Activated gamma-delta T cell treated with anti-CD3 and anti-CD28 coated beads, Interleukin-2, amount 50 U/mL, for 16 hours (primary cell): ENCODE measurements at places on chromosomes 6 and 20.

DNA sequence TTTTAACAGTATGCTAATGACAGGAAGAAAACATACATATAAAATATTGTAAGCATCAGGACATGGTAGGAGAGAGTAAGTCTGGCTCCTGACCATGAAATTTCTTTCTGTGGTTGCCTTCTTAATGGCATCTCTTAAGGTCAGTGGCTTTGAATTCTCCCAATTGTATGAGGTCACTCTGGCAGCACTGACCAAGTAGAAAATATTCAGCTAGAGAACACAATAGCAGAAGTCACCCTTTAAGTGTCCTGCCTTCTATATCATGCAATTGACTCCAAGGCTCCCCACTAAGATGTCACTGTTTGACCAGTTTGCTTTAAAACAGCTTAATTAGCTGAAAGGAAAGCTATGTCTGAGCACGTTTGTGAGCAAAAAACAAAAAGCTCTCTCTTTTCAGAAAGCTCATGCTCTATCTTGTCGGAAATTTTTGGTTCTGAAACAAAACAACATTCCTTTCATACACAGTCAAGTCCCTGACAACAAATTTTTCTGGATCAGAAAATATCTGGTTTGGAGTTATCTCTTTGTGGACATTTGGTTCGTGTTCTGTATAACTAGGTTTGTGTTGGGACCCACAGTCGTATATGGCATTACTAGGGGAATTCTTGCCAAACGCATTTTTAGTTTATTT, 120.9 kb upstream of the IFNGR1 start:
- DNase-seq, result no peak

DNA sequence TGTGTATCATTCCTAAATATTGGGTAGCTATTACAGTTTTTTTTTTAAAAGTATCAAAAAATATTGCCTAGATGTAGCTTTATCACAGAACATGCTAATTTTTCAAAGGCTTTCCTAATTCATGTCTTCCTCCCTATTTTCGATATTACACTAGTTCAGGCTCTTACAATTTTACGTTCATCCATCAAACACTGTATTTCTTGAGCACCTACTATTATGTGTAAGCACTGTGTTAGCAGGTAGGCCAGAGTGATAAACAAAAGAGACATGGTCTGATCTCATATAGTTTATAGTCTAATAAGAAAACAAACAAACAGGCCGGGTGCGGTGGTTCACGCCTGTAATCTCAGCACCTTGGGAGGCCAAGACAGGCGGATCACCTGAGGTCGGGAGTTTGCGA, 69.5 kb downstream of the FAM217A start:
- no peak for DNase-seq

DNA sequence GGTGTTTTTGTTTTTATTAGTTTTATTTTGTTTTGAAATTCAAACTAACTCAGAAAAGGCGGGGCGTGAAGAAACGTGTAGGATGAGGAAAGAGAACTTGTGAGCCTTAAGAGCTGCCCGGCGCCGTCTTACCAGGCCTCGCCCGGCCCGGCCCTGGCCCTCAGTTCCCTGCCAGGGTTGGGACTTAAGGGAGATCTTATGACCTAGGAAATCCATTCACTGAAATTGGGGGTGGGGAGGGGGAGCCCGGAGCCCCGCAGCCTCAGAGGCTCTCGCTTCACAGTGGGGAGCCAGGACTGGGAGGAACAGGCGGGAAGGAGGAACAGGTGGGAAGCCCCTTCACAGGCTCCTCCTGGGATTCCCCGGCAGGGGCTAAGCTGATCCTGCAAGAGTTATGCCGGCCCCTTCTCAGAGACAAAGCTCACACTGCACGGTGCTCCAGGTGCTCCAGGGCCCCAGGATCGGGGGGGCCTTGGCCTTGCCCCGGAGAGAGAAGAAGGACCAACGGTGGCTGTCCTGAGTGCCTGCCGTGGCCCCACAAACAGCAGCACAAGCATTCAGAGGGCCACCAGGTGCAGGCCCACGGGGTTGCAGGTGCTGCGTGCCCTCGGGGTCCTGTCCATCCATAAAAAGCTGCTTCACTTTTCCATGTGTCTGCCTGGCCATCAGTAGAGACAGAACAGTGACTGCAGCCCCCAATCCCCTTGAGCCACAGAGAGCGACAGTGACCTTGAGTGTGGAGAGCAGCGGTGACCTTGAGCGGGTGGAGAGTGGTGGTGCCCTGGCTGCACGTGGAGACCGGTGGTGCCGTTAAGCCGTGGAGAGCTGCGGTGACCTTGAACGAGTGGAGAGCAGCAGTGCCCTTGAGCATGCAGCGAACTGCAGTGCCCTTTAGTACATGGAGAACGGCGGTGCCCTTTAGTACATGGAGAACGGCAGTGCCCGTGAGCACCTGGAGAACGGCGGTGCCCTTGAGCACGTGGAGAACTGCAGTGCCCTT, 152.7 kb downstream of the DLL1 start:
- DNase-seq, result no peak

GRCh38 chr6:130222775-130223174, at the start of gene SAMD3:
Gene SAMD3 (minus strand): TSS chr6:130222951. CDS start chr6:130215273, 7,678 bp downstream.
- no peak for DNase-seq

DNA sequence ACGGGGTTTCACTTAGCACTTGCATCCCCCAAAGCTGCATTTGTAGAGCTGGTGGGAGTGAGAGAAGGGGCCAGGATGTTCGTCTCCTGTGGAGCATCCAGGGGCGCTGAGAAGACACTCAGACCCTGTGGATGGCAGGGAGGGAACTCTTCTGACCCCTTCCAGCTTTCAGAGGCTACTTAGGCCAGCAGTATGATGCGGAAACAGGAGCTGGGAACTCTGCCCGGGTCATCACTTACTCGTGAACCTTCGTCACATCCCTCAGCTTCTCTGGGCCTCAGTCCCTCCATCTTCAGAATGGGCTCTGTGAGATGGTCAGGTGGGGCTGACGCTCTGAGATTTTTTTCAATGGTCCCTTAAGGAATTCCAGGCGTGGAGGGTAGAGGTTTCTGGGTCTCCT, 228.5 kb downstream of the TAF4 start:
- no peak for DNase-seq

DNA sequence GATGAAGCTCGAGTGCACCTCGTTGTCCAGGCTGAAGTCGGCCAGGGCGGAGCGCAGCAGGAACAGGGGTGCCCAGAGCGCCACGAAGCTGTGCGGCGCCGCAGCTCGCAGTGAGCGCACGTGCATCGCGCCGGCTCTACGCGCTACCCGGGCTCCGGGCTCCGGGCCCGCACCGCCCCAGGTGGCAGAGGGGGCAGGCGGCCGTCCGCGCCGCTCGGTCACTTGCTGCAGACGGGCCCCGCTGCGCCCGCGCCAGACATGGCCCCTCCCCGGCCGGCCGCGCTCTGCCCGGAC, 497 bp downstream of the BMP7 start:
- no peak for DNase-seq

DNA sequence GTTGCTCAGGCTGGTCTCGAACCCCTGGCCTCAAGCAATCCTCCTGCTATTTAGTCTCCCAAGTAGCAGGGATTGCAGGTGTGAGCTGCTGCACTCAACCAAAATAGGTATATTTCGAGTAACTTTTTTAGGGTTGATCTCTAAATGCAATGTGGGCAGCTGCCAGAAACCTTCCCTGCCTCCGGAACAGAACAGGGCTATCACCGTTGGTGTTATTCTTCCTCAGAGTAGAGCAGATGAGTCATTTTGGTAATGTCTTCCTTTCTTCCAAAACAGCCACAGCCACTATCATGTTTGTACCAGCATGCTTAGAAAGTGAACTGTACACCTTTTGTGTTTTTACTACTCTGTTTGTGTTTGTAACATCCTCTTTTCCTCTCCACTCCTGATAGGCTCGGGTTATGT, 44.1 kb downstream of the SNX9 start:
- DNase-seq, result no peak

- DNase-seq, result no peak
Observed at GRCh38 chr6:14818422-14818884, 427.4 kb upstream of the JARID2 start.

DNA sequence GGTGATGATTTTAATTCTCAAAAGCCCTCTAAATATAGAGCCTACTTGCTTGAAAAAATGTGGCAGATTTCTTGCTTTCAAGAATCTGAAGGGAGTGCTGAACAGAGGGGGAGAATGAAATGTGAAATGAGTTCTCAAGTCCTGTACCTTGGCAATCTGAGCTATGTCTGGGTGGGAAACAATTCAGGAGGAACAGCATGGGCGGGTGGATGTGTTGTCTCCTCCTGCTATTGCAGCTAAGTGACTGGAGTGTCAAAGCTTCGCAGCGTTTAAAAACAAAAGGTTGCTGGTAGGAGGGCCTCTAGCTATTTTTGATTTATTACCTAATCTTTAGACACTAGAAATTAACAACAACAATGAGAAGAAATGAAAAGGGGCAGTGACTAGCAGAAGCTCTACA, 102.5 kb upstream of the ARG1 start:
- DNase-seq, result no peak

GRCh38 chr6:158064725-158065251, 83.1 kb downstream of the SYNJ2 start:
- no peak for DNase-seq

- DNase-seq, result no peak
Observed at GRCh38 chr6:134550604-134551003, 232.7 kb upstream of the SGK1 start.

DNA sequence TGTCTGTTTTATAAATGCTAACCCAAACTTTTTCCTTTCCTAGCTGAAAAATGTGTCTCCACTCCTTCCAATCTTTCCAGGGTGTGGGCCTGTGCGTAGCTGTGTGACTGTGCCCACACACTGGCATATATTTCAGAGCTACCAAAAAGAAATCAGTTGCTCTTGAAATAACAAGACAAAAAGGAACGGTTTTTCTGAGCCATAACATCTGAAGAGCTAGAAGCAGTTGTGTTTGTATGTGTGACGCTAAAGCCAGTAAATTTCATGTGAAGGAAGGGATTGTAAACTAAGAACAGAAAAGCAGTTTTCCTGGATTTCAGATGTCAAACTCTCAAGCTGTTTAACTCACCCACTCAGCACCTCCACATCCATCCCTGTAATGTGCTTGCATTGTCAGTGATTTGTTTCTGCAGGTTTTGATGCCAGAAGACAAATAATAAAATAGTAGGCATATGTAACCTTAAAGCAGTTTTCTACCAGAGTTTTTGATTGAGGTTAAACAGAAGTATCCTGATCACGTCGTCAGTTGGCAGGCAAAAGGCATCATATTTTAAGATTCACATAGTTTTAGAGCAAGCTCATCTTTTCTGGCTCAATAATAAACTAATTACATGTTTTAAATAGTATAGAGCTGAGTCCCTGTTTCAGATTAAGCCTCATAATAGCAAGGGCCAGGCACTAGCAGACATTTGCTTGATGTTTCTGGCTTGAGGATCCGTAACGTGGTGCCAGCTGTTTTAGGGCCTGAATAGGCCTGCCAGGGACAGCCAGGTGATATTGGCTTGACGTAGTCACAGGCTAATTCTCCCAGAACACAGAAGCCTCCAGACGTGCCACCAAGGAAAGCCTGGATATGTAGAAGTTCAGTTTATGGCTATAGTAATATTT, 90.9 kb downstream of the FOXO3 start:
- DNase-seq, result no peak

DNA sequence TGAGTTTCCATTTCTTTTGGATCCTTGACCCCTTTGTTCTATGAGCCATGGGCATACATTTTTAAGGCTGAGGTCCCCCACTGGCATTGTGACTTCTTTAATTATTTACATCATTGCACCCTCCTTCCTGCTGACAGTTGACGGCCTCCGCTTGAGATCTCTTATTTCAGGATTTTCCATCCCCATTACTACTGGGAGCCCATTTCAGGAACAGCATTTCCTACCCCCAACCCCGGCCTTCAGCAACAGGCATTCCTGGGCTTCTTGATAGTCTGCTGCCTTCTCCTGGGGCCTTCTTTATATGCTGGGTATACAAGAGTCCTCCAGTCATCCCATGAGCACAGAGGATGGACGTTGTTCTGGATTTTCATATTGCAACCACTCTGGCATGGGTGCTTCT, 3.8 kb downstream of the ULBP1 start:
- DNase-seq, result no peak

- no peak for DNase-seq
Observed at GRCh38 chr6:14120546-14120945, 3.0 kb downstream of the CD83 start.

GRCh38 chr20:35742741-35743523, 872 bp upstream of the RBM39 start:
- DNase-seq, result no peak

GRCh38 chr20:22473293-22473692, 111.1 kb downstream of the FOXA2 start:
- DNase-seq, result no peak

GRCh38 chr6:158760618-158761250, 58.4 kb downstream of the EZR start:
- DNase-seq, result no peak

DNA sequence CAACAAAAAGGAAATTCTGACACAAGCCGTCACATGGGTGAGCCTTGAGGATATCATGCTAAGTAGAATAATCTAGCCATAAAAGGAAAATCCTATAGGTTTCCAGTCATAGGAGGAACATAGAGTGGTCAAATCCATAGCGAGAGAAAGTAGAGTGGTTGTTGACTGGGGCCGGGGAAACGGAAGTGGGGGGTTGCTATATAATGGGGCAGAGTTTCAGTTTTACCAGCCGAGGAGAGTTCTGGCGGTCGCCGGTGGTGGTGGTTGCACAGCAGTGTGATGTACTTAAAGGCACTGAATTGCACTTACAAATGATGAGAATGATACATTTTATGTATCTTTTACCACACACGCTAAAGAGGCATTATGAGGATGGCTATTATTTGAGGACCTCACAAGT, 4.9 kb downstream of the GPR31 start:
- DNase-seq, result no peak

GRCh38 chr6:43786664-43787329, 16.8 kb downstream of the VEGFA start:
- no peak for DNase-seq

DNA sequence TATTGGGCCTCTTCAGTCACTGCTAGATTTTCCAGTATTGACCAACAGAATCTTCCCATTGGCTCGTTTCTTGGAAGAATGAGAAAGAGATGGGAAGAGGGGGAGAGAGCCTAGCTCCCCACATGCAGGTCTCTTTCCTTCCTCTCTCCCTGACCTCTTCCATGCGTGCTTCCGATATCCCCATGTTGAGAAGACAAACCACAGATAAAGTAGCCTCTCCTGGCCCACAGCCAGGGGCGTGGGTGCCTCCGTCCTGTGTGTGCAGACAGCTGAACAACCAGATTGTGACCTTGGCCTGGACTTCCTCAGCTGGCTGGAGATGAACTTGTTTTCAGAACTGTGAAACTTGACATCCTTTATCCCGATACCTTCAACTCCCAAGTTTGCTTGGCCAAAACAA, 71.0 kb downstream of the EDN3 start:
- no peak for DNase-seq

DNA sequence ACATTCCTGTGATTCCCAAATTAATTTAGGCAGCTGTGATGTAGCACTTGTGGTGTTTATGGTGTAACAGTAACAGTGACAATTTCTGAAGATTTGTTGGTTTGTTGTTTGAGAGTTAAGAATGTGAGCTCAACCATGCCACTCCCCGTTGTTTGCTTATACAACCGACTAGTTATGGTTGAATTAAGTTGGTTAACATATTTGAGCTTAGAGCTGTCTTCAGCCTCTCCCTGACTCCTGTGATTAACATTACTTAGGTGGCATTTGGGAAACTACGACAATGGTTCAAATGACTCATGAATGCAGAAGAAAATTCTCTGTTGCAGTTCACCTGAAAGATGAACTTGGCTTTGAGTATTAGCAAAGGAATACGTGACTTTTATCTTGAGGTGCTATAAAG, 35.9 kb upstream of the PRL start:
- DNase-seq, result no peak

- DNase-seq, result no peak
Observed at GRCh38 chr6:8958894-8959511, 523.7 kb upstream of the SLC35B3 start.
